RKO (cell line): ENCODE measurements at places on chromosomes 7 and 10.
A peak's percentile ranks its signal among the peaks of the same experiment; 100 is the strongest.

DNA sequence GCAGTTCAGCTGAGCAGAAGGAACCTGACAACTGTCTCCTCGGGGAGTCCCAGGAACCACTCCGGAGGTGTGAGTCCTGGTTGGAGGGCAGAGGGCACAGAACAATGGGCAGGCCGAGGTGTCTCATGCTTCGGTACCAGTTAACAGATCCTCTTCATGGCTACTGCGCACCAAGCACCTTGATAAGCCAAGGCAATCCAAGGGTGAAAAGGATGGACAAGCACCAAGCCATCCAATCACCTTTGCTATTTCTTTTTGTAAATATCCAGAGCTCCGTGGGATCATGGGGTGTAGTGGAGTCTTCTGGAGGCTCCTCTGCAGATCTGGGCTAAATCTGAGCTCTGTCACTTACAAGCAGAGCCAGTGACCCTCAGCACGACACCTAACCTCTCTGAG lies 233.5 kb downstream of the WDR11 start:
- no peak for DNase-seq

DNA sequence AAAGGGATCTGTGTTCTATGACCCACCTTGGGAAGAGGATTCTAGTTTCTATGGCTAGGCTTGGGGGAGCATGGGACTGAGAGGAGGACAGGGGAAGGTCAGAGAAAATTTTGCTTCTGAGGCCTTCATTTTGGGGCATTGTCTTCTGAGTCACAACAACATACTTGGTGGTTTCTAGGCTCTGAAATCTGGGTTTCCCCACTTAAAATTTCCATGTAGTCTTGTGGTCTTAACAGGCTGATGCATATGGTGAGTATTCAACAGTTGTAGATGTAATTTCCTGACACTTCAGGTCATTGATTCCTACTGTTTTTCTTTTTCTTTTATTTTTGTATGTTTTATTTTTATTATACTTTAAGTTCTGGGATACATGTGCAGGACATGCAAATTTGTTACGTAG lies 88.5 kb downstream of the ANKRD7 start:
- no peak for DNase-seq

DNA sequence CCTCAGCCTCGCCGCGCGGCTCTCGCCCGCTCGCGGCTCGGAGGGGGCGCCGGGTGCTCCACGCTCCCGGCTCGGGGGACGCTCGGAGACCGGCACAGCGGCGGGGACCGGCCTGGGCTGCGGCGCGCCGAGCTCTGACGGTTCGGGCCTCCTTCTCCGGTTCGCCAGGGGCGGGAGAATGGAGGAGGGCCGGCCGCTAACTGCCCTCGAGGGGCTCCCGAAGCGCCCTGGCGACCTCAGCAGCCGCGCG lies 232 bp upstream of the GRID1 start:
- DNase-seq = no peak

DNA sequence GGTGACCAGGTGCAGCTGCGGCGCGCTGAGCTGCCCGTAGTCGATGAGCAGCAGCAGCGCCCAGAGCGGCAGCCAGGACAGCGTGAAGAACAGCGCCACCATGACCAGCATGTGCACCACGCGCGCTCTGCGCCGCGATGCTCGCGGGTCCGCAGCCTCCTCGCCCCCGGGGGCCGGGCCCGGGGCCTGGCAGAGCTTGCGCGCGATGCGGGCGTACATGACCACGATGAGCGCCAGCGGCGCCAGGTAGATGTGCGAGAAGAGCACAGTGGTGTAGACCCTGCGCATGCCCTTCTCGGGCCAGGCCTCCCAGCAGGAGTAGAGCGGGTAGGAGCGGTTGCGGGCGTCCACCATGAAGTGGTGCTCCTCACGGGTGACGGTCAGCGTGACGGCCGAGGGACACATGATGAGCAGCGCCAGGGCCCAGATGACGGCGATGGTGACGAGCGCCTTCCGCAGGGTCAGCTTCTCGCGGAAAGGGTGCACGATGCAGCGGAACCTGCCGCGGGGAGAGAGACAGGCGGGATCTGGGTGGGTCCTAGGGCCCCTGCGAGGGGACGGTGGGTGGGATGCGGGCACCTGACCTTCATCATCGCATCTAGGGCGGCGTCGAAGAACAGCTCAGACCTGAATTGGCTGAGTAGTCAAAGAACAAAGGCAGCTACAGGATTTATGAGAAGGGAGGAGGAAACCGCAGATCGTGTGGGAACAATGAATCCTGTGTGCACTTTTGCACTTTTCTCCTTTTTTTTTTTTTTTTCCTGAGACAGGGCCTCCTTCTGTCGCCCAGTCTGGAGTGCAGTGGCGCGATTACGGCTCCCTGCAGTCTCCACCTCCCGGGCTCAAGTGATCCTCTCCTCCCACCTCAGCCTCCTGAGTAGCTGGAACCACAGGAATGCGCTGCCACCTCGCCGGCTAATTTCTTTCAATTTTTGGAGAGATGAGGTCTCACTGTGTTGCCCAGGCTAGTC lies 22.4 kb upstream of the PPA1 start:
- DNase-seq = no peak

- DNase-seq = peak; percentile 42
These were observed 17.0 kb downstream of the PNLIPRP3 start for GRCh38 chr10:116444527-116445142.
